Lower lobe of right lung (tissue), 2 donors: ENCODE measurements at places on chromosomes 6 and 20.

DNA sequence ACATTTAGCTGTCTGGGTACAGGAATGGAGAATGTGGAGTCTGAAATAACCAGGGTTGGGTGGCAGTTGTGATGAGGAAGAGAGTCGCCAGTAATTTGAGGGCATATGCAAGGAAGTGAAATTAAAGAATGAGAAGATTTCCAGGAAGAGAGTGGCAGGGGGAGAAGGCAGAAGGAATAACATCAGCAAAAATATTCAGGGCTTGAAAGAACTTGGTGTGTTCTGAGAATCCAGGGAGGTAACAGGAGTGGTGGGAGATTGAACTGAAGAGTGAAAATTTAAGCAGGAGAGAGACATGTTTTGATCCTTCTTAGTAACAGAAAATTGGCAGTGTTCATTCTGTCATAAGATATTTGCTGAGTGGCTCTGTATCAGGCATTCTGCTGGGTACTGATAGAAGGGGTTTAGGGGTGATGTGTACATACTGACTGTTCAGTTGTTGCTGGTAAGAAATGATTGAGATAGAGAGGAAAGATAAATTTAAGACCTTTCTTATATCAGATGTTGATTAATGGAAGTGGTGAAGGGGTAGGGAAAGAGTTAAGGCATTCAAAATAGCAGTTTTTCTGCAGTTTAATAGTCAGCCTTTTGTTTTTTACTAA is 54.7 kb downstream of the PHF20 start:
- H3K4me1 ChIP-seq = no peaks in the 10 kb centered on the region
- H3K4me3 ChIP-seq = no peak overlapping the region
- no peak overlapping the region for H3K27ac ChIP-seq
- H3K36me3 ChIP-seq = peaks cover 4% of the 10 kb centered on the region

GRCh38 chr6:56517155-56517745 is 125.4 kb downstream of the DST start:
- H3K27me3 ChIP-seq = no peaks in the 10 kb centered on the region
- peaks cover 32% of the 10 kb centered on the region for H3K36me3 ChIP-seq
- peaks cover 35% of the 10 kb centered on the region for H3K4me1 ChIP-seq
- no peak for DNase-seq
- no peak overlapping the region for H3K4me3 ChIP-seq

DNA sequence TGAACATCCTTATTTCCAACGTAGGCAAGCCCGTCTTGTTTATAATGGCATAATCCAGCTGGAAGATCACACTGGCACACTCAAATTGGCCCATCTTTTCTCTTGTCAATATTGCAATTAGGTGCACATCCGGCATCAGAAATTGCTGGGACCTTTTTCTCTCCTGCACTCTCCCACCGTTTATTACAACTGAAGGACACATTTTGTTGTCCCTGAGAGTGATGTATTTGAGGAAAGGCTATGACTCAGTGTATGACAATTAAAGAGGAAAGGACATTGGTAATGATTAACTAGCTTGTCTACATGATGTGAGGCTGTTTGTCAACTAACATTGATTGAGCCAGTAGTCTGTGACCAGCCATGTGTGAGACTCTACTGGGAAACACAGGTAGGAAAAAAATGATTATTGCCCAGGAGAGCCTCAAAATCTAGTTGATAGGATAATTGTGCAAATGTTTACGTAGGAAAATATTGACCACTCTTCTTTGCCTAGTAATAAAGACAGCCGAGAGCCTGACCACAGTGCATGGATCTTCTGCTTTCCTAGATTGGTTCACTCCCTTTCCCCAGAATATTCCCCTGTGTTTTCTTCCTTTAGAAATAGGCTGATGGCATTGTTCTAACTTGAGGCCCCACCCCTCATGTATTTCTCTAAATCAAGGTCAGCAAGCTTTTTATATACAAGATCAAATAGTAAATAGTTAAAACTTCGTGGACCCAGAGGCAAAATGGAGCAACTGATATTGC is 230.0 kb upstream of the BTBD3 start:
- H3K4me1 ChIP-seq = peaks cover 9% of the 10 kb centered on the region
- no peak for DNase-seq
- no peaks in the 10 kb centered on the region for H3K36me3 ChIP-seq
- no peak overlapping the region for H3K27ac ChIP-seq
- peaks cover 7% of the 10 kb centered on the region for H3K27me3 ChIP-seq
- no peak overlapping the region for H3K4me3 ChIP-seq

DNA sequence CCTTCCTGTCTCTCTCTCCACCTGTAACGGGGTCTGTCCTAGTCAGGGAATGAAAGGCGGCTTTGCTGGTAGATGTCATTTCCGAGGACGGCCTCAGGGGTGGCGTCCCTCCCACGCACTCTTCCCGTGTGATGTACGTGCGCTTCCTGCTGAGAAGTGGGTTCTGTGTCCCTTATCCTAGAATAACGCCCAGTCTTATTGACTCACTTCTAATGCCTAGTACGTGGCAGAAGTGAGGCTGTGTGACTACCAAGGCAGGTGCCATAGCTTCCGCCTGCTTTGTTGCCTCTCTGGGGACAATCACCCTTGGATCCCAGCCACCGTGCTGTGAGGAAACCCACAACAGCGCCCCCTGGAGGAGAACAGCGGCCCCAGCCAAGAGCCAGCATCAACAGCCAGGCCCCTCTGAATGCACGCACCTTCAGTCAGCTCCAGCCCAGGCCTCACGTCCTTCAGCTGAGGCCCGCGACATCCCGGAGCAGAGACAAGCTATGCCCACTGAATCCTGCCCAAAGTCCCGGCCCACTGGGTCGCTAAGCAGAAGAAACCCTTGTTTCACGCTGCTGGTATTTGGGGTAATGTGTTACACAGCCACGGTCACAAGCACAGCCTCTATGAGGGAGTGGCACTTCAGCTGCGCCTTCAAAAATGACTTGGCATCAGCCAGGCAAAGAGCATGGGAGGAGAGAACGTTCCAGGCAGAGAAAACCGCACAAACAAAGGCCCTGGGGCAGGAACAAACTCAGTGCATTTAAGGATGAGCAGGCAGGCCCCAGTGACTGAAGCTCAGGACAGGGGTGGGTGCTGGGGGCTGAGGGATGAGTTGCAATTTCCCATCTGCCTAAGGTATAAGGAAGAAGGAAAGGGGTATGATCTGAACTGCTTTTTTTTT is 224.2 kb downstream of the NFATC2 start:
- no peaks in the 10 kb centered on the region for H3K4me1 ChIP-seq
- no peaks in the 10 kb centered on the region for H3K36me3 ChIP-seq
- H3K4me3 ChIP-seq = no peak overlapping the region
- H3K27ac ChIP-seq = no peak overlapping the region

DNA sequence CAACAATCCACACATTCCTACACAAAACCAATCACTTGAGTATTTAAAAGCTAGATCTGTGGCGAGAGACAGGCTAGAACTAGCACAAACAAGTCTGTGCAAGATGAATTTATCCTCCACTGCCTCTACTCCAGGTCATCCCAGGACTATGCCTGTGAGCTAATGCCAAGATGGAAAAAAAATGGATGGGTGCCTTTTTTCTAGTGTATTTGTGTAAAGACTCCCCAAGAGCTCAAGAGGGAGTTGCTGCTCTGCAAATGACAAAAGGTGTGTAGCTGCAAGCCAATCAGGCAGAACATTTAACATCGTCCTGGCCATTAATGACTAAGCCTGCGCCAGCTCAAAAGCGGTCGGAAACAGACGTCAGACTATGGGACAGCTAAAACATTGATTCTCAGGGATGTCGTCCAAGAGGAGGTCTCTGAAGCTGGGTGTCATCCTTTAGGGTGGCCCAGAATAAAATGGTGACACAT is 21.9 kb downstream of the ATXN1 start:
- no peaks in the 10 kb centered on the region for H3K36me3 ChIP-seq
- H3K4me1 ChIP-seq = peaks cover 77% of the 10 kb centered on the region
- DNase-seq = no peak

DNA sequence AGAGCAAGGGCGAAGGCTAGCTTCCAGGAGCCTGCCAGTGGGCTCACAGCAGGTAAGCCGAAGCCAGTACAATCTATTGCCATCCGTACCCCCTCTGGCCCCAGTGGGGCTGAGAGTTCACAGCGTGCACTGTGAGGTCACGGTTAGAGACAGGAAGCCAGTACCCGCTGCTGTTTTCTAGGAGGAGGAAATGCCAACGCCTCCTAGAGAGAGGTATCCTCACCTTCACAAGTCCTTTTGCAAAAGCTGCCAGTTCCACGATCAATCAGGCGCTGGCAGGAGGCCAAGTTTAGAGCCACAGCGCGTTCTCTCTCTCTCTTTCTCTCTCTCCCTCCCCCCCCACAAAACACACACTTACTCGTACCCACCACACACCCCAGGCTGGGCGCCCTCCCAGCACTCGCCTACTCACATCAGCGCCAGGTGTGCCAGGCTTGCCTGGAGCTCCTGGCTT is 22.5 kb downstream of the COL9A1 start:
- H3K4me1 ChIP-seq = peaks cover 11% of the 10 kb centered on the region
- no peak overlapping the region for H3K4me3 ChIP-seq
- H3K27me3 ChIP-seq = peaks cover 48% of the 10 kb centered on the region

GRCh38 chr6:61887423-61887822 is 398.6 kb downstream of the KHDRBS2 start:
- DNase-seq = no peak
- no peak overlapping the region for H3K4me3 ChIP-seq
- no peaks in the 10 kb centered on the region for H3K4me1 ChIP-seq
- no peaks in the 10 kb centered on the region for H3K36me3 ChIP-seq
